Testis (tissue), 5 donors: ENCODE measurements at places on chromosomes 2 and 18. TPM values are rescaled to one million over a fixed set of nuclear protein-coding genes. Genes with fewer than 3 reads are reported as not detected.

Gene CRYBA2
- polyA plus RNA-seq: 2.7 TPM

Gene LYPD1
- 11.2 TPM for polyA plus RNA-seq

Gene COL3A1
- polyA plus RNA-seq: 589 TPM

Gene CYP27A1
- polyA plus RNA-seq: 30.2 TPM

Gene B3GNT7
- 2.6 TPM for polyA plus RNA-seq

Gene KANSL3
- polyA plus RNA-seq: 108 TPM

Gene PROM2
- 1.3 TPM for polyA plus RNA-seq

Gene PRKAG3
- polyA plus RNA-seq: 0.40 TPM

Gene GPAT2
- 20.5 TPM for polyA plus RNA-seq

Gene KLHL14
- 2.7 TPM for polyA plus RNA-seq

Gene COL4A3
- polyA plus RNA-seq: 3.7 TPM

Gene DYTN
- not detected for polyA plus RNA-seq

Gene LAMA3
- polyA plus RNA-seq: 11.9 TPM

Gene PLGLB1
- polyA plus RNA-seq: 1.1 TPM

Gene DPY30
- 53.7 TPM for polyA plus RNA-seq

Gene DOK6
- 11.1 TPM for polyA plus RNA-seq

Gene PAX3
- 6.0 TPM for polyA plus RNA-seq

Gene CCDC74A
- polyA plus RNA-seq: 124 TPM

Gene EFEMP1
- polyA plus RNA-seq: 74.0 TPM

Gene UGT1A8
- not detected for polyA plus RNA-seq

Gene KIAA2012
- polyA plus RNA-seq: 1.6 TPM

Gene ZEB2
- polyA plus RNA-seq: 38.7 TPM

Gene VSNL1
- 0.46 TPM for polyA plus RNA-seq

Gene GPR148
- polyA plus RNA-seq: not detected

Gene SETBP1
- polyA plus RNA-seq: 6.2 TPM

Gene CEBPZOS
- 41.3 TPM for polyA plus RNA-seq

Gene TM4SF20
- polyA plus RNA-seq: 5.5 TPM
